Activated naive CD8-positive, alpha-beta T cell treated with anti-CD3 and anti-CD28 coated beads, Interleukin-2, amount 50 U/mL, for 16 hours (primary cell): ENCODE measurements at places on chromosomes 4 and X.

GRCh38 chr4:146176891-146177290 lies 1.4 kb downstream of the LSM6 start:
- DNase-seq, result no peak

GRCh38 chr4:54487491-54487890 lies 170.3 kb upstream of the KIT start:
- DNase-seq, result no peak

DNA sequence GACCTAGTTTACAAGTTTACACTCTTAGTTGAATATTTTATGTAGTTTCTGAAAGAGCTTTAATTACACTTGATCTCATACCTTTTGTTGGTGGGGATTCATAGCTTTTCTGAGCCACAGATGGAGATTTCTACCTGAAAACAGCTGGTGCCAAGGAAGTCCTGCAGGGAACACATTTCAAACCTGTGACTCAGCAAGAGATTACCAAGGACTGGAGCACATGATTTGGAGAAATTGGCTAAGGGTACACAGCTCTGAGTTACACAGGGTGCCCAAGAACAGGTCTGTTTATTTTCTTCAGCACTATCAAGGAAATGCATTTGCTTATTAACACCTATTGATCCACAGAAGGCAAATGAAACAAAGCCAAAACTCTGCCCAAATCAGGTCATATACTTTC lies 691.5 kb downstream of the KCTD8 start:
- no peak for DNase-seq

DNA sequence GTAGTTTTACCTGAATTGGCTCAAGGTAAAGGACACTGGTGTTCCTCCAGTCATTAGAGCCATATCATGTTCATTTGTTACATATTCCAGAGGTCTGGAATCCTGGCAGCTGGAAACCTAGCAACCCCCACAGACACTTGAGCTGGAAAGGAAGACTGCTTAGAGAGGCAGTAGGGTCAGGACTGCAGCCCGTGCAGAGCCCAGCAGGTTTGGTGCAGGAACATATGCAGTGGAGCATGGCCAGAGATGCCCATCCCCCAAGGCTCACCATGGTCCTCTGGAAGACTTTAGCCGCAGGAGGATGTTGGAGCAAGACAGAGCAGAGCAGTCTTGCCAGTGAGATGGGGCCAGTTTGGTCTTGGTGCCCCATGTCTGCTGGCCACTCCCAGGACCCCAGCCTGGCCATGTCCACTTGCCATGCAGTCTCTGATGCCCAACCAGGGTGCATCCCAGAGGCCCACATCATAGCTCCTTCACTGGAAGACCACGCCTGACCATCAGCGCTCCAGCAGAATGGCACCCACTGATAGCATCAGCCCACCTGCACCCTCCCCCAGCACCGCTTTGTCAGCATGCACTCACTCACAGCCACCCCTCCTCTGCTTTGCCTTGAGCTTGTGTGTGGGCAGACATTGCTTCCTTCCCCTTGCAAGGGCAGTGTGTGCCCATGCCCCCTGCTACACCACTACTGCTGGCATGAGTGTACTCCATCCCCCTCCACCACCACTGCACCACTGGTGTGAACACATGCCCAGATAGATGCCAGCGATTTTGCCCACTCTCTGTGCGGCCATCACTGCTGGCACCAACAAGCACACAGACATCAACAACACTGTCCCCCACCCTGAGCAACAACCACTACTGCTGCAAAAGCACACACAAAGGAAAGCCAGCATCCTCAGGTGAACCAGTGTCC lies 190.3 kb upstream of the SPOCK3 start:
- DNase-seq, result no peak

DNA sequence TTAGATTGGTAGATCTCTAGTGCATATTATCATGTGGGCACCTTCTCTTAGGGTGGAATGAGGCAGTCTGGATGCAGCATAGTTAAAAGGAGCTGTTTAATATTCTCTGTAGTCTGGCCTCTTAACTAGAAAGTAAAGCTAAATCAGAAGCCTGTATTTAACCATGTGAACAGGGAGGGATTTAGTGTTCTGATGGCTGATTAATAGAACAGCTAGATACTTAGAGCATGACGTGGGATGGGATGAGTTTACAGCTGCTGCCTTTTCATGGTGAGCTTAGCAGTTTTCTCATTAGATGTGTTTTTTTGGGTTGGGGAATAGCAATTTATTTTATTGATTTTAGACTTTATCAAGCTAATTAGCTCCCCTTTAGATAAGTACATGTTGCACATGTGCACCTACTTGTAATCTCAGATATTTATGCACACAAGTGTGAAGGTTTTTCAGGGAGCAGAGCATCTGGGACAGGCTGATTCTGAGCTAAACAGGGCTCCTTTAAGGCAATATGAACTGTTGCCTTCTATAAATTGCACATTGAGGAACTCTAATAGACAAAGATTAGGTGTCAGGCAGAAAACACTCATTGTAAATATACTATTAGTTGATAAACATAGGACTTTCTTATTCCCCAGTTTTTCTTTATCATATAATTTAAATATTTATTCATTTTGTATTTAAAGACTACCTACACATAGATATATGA lies 34.1 kb downstream of the YIPF6 start:
- no peak for DNase-seq

- DNase-seq, result no peak
Observed at GRCh38 chrX:1587161-1587560, 4.2 kb upstream of the AKAP17A start.

DNA sequence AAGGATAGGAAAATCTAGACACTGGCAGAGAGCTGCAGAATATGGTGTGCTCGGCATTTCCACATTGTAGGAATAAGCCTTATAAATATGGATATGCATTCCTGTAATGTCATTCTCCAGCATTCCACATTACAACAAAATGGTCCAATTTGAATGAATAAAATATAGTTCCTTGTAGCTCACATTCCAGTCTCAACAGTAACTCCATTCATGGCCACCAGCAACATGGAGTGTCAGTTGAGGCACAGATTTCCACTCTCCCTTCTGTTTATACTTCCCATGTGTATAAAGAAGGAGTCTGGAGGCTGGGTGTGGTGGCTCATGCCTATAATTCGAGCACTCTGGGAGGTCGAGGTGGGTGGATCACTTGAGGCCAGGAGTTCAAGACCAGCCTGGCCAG lies 84.5 kb downstream of the AASDH start:
- no peak for DNase-seq

DNA sequence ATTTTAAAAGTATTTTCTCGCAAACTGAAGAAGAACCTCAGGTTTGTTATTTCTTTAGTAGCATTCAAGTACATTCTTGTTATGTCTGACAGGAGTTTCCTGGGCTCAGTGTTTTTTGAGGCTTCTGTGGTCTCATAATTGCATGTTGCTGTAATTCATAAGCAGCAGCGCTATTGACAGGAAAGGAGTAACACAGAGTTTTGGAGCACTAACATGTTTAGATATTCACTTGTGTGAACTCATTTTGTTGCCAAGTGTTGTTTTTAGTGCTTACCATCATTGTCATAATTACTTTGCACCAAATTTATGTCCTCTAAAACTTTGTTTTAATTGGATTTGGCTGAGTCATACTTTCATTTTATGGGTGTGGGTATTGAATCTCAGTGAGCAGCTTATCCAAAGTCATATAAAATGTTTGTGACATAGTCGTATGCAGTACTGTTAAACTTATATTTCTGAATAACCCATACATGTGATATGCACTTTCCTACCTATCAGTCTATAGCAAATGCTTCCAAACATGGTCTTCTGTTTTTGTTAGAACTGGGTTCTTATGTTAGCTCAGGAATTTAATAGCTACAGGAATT lies 358.7 kb upstream of the CTSO start:
- no peak for DNase-seq

GRCh38 chr4:48673537-48673936 lies 106.5 kb downstream of the FRYL start:
- DNase-seq, result no peak

GRCh38 chr4:176971576-176972115 lies 178.9 kb upstream of the VEGFC start:
- no peak for DNase-seq

GRCh38 chr4:43339435-43339834 lies 446.9 kb downstream of the GRXCR1 start:
- no peak for DNase-seq

GRCh38 chrX:45126158-45126557 lies 74.5 kb downstream of the DIPK2B start:
- no peak for DNase-seq

DNA sequence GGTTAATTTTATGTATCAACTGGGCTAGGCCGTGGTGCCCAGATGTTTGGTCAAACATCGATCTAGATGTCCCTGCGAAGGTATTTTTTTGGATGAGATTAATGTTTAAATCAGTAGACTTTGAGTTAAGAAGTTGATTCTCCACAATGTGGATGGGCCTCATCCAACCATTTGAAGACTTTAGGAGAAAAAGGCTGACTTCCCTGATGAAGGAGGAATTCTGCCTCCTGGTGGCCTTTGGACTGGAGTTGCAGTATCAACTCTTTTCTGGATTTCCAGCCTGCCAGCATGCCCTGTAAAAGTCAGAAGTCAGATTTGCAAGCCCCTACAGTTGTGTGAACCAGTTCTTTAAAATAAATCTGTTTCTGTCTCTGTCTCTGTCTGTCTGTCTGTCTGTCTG lies 91.4 kb downstream of the STK32B start:
- no peak for DNase-seq

DNA sequence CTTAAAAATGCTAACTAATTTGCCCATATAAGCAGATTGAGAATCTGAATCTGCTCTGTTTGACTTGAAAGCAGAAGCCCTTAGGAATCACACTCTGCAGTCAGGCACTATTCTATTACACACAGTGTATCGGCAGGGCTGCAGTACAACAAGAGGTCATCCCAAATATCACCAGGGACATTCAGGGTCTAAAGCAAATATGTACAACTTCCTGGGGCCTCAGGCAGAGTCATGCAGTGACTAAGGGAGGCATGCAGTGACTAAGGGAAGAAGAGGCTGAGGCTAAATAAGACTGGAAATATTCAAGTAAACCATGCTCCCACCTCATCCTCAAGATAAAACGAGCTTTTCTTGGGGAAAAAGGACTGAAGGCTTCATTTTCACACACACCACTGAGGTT lies 20.9 kb downstream of the MAPK10 start:
- no peak for DNase-seq
